ENCODE measurements at places on chromosomes 4 and X.
A peak's percentile ranks its signal among the peaks of the same experiment; 100 is the strongest.

GRCh38 chr4:163558539-163559044, 64.1 kb downstream of the TMA16 start:
- DNase-seq = no peak

DNA sequence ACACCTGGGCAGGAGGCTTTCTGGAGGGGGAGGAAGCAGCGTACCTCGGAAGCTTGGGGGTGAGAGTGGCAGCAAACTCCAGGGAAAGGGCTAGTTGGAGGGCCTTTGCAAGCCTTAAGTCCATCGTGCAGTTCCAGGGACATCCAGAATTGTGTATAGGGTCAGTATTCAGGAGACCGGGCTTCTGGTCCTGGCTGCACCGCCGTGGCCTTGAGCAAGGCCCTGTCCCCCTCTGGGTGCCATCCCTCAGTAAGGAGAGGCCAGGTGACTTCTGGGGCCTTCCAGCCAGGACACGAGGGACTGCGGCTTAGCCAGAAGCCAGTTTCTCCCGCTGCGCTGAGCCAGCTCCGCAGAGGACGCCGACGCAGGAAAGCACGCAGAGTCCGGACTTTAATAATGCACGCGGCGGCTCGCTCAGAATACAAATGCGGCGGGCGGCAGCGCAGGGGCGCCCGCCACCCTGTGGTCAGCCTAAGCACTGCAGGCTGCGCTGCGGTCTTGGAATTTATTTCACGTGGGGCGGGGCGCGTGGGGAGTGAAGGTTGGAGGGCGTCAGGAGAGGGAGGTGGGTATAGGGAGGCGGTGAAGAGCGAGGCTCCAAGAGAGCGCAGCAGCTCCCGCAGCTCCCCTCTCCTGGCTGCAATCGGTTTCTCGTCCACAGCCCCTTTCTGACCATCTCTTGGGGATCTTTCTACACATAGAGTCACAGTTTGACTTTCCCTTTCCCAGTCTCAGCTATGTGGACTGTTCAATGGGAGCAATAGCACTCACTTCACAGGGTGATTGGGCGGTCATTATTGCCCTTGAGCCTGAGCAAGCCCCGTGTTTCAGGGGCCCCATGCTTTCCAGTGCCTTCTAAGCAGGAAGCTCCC, 94.1 kb upstream of the GPR50 start:
- DNase-seq = peak; percentile 56

GRCh38 chr4:107366016-107366735, 330.1 kb upstream of the DKK2 start:
- DNase-seq = no peak

DNA sequence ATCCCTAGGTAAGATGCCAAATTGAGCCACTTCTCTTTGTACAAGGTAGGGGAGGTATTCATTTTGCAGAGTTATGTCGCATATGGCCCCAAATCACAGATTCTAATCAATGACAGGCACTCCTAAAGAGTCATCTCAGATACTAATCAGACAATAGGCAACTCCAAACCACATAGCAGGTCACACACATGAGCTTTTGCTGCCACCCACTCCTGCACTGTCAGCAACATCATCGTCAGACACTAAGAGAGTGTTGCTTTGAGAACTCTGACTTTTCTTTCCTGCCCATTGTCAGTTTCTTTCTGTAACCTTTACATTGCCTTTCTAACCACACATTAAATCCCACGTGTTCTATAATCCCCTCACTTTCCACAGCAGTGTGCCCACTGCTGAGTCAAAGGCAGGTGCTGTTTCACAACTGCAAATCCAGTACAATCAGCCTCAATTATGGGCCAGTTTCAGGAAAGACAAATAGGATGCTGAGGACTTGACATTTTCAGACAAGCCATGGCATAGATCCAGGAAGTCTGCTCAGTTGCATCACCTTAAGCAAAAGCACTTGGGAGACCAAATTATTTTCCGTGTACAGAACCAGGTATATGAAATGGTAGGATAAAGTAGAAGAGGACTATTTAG, 23.5 kb downstream of the TMEM31 start:
- DNase-seq = no peak

DNA sequence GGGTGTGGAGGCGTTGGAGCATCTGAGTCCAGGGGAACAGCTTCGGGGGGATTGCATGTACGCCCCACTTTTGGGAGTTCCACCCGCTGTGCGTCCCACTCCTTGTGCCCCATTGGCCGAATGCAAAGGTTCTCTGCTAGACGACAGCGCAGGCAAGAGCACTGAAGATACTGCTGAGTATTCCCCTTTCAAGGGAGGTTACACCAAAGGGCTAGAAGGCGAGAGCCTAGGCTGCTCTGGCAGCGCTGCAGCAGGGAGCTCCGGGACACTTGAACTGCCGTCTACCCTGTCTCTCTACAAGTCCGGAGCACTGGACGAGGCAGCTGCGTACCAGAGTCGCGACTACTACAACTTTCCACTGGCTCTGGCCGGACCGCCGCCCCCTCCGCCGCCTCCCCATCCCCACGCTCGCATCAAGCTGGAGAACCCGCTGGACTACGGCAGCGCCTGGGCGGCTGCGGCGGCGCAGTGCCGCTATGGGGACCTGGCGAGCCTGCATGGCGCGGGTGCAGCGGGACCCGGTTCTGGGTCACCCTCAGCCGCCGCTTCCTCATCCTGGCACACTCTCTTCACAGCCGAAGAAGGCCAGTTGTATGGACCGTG, 2.2 kb downstream of the AR start:
- DNase-seq = no peak

DNA sequence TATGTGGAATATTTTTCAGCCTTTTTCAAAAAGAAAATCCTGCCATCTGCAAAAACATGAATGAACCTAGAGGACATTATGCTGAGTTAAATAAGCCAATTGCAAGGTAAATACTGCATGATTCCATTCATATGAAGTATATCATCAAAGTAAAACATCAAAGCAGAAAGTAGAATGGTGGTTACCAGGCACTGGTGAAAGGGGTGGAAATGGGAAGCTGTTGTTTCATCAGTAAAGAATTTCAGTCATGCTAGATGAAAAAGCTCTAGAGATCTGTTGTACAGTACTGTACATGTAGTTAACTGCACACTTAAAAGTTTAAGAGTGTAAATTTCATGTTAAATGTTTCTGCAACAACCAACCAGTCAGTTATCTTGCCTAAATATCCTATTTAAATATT, 196.8 kb upstream of the ADGRL3 start:
- no peak for DNase-seq

DNA sequence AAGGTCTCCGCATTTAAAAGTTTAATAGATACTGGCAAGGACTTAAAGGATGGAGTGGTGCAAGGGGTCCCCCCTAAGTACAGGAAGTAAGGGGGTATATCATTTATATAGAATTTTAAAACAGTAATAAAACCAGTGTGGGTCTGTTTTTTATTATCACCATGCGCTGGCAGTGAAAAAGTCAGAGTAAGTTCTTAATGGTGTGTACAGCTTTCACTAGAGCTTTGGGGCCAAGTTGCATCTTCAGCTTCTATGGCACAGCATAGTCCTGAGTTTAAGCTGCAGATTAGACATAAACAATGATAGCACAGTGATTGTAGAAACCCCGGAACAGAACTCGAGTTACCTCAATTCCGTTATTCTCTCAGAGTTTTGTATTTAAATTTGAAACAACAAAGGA, 27.6 kb downstream of the RHOH start:
- DNase-seq = no peak

DNA sequence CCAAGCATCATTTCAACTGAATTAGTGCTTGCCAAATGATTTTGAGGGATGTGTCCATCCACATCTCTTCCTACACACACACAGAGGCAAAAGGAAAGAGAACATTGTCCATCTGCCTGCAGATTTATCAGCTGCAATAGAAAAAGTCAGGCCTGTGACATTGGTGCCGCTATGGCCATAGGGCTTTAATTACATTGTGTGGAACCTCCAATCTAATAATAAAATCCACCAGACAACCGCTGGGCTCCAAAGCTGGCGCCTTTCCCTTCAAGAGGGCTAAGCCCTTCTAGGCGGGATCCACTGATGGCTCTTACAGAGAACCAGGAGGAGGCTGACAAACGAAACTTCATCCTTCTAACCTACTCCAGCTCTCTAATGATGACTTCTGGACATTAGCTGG, 60.6 kb downstream of the PHOX2B start:
- DNase-seq = no peak

- no peak for DNase-seq
These were observed 109.6 kb upstream of the KIT start for GRCh38 chr4:54548098-54548620.

DNA sequence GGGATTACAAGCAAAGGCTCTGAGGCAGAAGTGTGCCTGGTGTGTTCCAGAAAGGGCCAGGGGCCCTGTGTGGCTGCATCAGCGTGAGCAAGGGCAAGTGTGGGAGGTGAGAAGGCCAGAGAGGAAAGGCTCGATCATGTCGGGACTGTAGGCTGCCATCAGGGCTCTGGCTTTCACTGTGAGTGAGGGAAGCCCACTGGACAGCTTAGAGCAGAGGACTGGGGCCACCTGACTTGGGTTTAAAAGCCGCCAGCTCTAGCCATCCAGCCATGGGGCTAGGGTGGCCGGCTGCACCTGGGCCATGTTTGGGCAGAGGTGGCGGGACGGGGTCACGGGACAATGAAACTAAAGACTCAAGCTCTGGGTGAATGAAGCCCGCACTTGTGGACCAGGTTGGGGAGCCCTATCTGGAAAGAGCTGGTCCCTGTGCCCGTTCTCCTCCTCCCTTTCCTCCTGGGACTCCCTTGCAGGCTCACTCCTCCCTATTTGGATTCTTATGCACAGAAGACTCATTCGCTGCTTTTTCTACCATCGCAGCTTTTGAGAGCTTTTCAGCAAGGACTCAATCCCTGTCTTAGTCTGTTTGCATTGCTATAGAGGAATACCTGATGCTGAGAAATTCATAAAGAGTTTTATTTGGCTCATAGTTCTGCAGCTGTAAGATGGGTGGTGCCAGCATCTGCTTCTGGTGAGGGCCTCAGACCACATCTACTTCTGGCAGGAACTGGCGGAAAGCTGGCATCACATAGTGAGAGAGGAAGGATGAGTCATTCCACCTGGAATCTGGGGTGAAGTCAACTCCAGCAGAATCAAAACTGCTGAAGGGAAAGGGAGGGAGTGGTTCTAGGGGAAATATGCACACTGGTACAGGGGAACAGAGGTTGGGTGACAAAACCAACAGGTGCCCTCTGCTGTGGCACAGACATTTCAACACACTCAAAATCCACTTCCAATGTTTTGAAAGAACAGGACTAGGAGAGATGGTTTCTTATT, 15.3 kb downstream of the CTAG1B start:
- DNase-seq = no peak

GRCh38 chr4:160026721-160027120, 923.8 kb downstream of the RAPGEF2 start:
- DNase-seq = no peak

DNA sequence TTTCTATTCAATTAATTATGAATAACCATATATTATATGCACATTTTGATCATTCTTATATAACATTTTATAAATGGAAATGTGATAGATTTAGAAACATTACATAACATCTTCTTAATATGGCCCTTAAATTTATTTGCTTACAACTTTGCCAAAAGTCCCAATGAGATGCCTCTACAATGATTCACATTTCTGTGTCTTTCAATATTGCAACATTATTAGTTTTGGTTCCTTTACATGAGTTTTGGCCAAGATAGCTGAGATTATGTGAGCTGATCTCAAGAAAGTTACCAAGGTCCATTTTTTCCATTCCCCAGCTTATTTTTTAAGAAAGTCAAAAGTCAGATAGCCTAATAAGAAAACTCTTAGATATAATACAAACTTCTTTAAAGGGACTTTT, 361.2 kb downstream of the PCDH7 start:
- no peak for DNase-seq

DNA sequence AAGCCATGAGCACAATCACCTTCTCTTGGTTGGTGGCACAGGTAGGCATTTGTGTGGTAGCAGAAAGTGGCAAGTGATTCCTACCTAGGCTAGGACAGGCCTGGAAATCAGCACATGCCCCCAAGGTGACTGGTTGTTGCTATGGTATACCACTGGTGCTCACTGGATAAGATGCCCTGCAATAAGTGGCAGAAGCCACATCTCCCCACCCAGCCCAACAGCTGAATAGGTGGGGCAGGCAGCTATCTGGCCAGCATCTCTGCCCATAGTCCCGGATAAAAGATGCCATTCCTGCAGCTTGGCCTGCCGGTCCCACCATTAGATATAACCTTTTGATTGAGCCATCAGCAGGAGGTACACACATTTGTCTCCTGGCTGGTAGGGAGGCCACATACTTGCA, 21.1 kb downstream of the AMER1 start:
- DNase-seq = no peak

- no peak for DNase-seq
These were observed 102.8 kb downstream of the STOX2 start for GRCh38 chr4:184007891-184008290.

- DNase-seq = no peak
These were observed 200.0 kb upstream of the MAOA start for GRCh38 chrX:43456063-43456462.

DNA sequence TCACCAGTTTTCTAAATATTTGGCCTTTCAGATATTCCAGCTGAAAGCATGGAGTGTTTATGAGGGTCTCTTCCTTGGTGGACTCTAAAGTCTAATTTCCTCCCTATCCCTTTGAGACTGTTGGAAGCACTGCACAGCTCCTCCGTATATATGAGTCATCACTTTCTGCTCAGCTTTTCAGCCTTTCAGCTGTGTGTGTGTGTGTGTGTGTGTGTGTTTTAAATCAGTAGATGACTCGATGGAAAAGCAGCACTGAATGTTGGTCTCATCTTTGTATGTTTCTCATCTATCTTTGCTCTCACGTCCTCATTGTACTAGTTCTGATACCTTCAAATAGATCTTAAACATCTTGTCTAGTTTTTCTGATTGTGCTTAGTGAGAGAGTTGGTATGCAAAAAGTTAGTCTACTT, 81.6 kb downstream of the ZFX start:
- peak; percentile 3 for DNase-seq

GRCh38 chrX:3286196-3286945, 60.1 kb downstream of the MXRA5 start:
- no peak for DNase-seq

- DNase-seq = no peak
These were observed 289.9 kb upstream of the FAM241A start for GRCh38 chr4:111855308-111855707.

- no peak for DNase-seq
These were observed 62.9 kb downstream of the ELOVL6 start for GRCh38 chr4:110135523-110135922.

DNA sequence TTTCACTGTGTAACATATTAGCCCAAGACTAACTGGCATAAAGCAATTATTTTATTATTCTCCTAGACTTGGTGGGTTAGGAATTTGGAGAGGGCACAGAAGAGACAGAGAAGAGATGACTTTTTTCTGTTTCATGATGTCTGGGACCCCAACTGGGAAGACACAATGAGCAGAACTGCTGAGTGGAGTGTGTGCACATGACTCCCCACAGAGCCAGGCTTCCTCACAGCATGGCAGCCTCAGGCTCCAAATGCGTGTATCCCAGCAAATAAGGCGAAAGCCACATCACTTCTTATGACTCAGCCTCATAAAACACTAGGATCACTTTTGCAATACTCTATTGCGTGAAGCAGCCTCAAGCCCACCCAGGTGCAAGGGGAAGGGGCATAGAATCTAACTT, 68.4 kb downstream of the MFAP3L start:
- DNase-seq = no peak

- peak; percentile 58 for DNase-seq
These were observed 14.7 kb upstream of the CT55 start for GRCh38 chrX:135185795-135186443.

GRCh38 chr4:1783015-1783414, 10.1 kb upstream of the FGFR3 start:
- DNase-seq = no peak

GRCh38 chrX:9765737-9766097, at the start of gene GPR143:
Gene GPR143 (minus strand): TSS chrX:9765847. CDS start chrX:9765817, 30 bp downstream.
- DNase-seq = no peak
